NCI-H524 treated with DMSO at 0.1 percent for 48 hours (cell line): ENCODE measurements at places on chromosomes 6 and 20.

DNA sequence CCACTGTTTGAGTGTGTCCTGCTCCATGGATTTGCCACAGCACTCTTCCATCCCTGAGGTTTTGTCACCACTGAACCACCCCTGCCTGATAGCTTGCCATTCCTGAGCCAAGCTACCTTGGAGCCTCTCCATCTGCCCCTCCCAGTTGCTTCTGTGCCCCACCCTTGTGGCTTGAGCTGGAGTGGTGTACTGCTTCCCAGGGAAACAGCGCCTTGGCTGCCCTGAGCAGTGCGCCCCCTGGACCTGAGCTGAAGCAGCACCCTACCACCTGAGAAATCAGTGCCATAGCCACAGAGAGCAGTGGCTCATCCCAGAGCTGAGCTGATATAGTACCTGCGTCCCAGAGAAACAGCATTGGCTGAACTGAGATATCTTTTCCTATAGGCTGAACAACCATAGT is 40.3 kb downstream of the IL22RA2 start:
- DNase-seq: no peak

DNA sequence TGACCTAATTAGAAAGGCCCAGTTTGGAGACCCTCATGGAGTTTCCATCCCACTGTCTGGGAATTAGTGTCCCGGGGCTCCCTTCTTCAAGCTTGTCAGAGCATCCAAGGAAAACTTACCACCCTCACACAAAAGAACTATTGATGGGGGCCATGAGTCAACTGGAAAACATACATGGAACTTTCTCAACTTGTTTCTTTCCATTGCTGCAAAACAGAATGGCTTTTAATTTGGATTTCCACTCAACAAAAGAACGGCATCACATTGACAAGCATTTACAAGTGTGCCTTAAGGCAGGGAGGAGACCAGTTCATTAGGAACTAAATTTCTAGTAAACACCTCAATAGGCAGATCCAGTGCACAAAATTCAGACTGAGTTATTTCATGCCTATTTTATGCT is 289.1 kb upstream of the PREP start:
- no peak for DNase-seq

- DNase-seq: no peak
These were observed 13.9 kb upstream of the CD93 start for GRCh38 chr20:23099791-23100719.

DNA sequence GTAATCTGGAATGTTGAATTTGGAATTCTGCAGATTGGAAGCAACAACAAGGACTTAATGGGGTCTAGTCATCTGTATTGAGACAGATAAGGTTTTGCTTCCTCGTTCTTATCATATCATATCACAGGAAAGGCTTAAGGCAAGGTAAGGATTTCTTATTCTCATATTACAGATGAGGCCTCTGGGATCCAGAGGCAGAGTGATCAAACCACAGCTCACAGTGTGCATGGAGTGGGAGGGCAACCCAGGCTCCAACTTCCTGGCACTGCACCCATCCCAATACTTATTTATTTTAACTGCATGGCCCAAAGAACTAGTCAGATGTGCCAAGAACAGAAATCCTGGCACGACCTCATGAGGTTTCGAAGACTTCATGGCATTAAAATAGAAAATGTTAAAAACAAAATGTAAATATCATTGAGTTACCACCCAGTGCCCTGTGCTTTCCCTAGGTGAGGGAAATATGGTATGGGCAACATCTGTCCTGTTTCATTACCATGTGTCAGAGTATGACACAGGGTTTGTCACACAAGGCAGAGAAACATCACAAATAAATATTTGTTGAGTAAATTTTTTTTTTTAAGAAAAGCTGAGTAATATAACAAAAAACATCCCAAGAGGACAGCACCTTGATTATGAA is 191.9 kb downstream of the ISM1 start:
- DNase-seq: no peak

GRCh38 chr20:57124366-57124765 is 142.1 kb downstream of the BMP7 start:
- DNase-seq: peak; percentile 46

- DNase-seq: no peak
These were observed 705.4 kb downstream of the RFPL4B start for GRCh38 chr6:113052506-113052905.

DNA sequence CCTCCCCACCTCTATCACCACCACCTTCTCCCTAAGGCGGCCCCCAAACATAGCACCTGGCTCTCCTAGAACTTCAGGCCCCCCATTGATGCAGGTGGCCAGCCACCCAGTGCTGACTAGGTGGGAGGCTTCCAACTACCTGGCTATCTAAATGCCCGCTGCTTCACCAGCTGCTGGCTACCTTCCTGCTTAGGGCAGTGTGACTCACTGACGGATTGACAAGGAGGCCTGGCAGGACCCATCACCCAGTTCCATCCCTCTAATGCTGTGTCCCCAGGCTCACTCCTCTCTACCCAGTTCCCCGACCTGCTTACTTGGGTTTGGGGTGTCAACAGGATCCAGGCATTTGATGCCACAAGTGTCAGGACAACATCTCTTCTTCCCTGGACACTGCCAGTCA is 1.1 kb downstream of the SLPI start:
- no peak for DNase-seq

- DNase-seq: no peak
These were observed 2.8 kb downstream of the KCTD20 start for GRCh38 chr6:36445621-36446020.

DNA sequence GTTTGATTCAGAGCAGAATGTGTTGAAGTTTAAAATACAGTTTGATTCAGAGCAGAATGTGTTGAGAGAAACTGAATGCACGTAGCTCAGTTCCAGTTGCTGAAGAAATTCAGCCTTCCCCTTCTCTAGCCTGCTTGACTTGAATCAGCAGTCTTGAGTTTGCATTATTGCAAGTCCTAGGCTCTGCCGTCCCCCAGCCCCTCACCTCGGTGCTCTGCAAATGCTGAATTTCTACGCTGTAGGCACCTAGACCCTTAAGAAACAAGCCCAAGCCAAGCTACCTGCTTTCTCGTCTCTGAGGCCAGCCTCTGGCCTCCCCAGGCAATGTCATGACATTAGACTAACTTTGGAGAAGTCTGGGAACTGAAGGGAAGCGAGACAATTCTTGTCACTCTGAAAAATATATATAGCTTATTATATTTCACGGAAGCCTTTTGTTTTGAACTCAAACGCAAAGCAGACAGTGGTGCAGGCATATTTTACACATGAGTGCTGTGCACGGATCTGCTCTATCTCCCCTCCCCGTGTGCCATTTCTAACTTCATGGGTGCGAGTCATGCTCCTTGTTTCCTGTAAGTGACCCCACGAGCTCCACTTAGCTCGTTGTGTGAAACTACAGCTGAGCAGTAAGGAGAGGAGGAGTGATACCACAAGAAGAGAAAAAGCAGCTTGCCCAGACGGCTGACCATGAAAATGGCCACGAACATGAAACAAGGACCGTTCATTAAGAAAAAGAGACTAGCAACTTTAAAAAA is 71.4 kb upstream of the DUSP22 start:
- no peak for DNase-seq

DNA sequence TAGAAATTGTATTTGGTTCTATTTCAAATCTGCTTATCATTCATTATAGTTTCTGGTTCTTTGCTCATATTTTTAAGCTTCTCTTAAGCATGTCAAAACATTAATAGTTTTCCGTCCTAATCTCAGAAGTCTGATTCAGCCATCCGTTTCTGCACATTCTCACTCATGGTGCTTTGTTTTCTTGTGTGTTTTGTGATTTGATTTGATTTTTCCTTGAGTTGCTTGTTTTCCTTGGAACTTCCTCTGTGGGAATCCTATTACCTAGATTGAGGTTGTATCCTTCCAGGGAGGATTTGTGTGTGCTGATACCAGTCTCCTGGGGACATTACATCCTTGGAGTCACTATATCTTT is 7.9 kb downstream of the SNX9 start:
- DNase-seq: no peak

DNA sequence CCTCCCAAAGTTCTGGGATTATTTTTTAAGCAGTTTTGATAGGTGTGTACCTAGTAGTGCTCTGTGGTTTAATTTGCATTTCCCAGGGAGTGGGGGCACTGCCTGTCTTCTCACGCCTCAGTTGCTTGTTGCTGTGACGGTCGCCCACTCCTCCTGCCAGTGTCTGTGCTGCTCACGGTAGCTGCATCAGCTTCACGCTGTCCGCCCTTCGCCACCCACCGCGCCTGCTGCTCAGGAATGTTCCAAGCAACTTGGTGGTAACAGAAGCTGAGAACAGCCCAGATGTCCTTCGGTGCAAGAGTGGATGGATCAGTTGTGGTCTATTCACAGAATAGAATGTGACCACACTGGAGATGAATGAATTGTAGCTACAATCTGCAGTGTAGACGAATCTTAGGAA is 22.9 kb downstream of the DNAJC5 start:
- no peak for DNase-seq

DNA sequence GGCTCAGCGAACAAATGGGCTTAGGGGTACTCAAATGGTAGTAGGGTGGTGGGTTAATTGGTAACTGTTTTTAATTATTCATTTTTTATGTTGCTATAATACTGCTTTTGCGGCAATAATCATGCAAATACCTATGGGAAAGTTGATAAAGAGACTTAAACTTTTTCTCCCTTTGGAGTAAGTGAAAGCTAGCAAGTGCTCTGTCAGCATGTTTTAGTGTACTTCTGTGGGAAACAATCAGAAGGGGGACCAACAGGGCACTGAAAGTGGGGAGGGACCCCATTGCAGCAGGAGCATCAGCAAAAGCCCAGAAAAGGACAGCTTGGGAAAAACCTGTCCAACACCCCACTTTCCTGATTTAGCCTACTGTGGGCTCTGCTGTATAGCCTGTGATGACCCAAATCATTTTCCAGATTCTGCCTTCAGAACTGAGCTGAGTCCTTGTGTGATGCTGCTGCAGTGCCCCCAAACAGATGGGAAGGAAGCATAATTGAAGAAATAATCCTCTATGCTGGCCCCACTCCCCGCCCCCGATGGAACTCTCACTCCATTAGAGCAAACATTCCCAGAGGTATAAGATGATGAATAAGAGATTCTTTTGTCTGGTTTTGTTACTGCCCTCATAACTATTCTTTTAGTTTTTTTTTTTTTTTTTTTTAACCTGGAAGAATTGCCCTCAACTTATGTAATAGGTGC is 322.8 kb downstream of the CD83 start:
- peak; percentile 67 for DNase-seq

DNA sequence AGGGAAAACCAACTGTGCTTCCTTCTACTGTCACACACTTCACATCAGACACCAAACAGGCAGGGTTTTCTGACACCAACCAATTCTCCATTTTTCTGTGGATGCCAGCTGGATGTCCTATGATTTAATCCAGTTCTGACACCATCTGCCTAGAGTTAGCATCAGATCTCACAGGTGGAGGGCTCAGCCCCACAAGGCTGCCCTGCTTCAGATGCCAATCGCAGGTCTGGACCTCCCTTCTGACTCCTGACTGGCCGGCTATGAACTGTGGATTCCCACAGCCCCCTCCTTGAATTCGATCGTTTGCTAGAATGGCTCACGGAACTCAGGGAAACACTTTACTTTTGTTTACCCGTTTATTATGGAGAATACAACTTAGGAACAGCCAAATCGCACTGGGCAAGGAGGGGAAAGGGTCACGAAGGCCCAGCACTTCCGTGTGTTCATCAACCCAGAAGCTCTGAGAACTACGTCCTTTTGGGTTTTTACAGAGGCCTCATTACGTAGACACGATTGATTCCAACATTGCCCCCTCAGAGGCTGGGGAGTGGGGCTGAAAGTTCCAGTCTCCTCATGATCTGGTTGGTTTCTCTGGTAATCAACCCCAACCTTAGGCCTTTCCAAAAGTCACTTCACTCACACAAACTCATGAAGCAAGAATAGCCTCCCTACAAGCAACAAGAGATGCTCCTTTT is 25.4 kb upstream of the MAS1 start:
- peak; percentile 51 for DNase-seq

- no peak for DNase-seq
These were observed 225.5 kb downstream of the SOD2 start for GRCh38 chr6:159467473-159468041.

DNA sequence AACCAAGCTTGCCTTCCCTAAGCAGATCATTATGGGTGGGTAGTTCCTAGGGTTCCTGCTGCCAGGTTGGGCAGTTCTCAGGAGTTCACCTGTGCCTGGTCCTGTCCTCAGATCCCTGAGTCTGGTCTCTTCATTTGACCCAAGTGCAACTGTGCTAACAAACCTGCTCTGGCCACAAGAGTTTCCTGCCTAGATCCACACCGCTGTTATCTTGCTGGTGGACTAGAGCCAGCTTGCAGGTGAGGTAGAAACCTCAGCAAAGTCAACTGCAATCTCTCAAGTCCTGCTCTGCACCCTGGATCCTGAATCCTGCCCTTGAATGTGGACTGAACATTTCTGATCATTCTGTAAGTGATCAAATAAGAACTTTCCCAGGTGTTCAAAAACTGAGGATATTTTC is 191.8 kb upstream of the LRFN2 start:
- no peak for DNase-seq

DNA sequence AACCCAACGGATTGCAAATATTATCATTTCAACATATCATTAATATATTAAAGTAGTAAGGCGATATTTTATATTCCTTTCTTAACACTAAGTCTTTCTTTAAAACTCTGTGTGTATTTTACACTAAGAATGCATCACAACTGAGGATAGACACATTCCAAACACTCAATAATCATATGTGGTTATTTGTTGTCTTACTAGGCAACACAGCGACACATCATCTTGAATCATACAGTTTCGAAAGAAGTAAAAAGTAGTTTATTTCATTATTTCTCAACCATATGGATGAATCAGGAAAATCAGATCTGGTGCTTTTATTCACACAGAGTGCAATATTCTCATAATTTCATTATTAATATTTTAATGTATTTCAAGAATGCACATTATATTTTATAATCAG is 662.4 kb downstream of the EPHA7 start:
- no peak for DNase-seq

DNA sequence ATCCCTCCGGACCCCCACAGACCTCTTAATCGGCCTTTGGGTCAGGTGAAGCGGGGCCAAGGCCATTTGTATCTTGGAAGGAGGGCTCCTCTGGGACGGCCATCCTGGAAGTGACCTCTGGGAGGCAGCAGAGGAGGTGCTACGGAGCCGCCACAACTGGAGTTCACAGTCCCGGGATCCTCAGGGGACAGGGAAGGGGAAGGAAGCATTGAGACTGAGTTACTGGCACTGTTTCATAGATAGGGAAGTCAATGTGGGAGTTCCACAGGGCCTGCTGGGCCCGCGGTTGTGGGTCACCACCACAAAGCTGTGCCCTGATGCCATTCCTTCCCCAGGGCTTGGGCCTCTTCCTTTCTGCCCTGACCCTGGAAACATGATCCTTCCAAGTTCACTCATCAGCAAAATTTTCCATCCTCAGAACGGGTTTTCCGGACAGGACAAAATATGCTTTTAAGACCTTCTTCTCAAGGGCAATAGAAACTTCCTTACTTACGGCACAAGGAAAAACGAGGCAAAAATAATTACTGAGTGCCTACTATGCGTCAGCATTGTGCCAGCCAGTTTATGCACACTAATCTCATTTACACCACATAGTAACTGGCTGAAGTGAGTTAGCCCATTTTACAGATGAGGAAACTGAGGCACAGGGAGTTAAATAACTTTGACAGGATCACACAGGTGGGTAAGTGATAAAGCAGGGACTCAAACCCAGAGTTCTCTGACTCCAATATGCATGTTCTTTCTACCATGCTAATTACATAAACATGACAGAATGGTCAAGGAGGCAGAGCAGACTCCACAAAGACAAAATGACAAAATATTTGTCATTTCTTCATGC is 143.8 kb downstream of the UNC5CL start:
- no peak for DNase-seq
